Ascending aorta (tissue), 2 donors: ENCODE measurements at places on chromosomes 12 and 14.

GRCh38 chr12:14824012-14824634 lies 10.1 kb upstream of the SMCO3 start:
- DNase-seq = no peak

GRCh38 chr12:51971679-51972421 lies 20.4 kb downstream of the ACVR1B start:
- DNase-seq = no peak

- no peak for DNase-seq
These were observed 17.6 kb upstream of the CHST11 start for GRCh38 chr12:104439137-104439536.

DNA sequence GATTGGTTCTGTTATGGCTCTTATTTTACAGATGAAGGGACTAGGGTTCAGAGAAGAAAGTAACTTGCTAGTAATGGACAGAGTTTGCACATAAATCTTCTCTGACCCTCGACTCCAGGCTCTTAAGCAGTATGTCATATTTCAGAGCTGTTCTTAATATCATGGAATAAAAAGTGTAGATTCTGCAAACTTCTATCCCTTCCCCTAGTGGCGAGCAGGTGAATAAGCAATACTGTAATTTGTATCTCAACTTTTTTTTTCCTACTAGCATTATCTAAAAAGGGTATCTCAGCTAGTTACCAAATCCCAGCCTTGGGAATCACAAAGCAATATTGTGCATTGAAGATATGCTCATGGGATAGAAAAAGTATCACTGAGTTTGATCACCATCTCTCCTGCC lies 83.2 kb downstream of the ANO4 start:
- no peak for DNase-seq

DNA sequence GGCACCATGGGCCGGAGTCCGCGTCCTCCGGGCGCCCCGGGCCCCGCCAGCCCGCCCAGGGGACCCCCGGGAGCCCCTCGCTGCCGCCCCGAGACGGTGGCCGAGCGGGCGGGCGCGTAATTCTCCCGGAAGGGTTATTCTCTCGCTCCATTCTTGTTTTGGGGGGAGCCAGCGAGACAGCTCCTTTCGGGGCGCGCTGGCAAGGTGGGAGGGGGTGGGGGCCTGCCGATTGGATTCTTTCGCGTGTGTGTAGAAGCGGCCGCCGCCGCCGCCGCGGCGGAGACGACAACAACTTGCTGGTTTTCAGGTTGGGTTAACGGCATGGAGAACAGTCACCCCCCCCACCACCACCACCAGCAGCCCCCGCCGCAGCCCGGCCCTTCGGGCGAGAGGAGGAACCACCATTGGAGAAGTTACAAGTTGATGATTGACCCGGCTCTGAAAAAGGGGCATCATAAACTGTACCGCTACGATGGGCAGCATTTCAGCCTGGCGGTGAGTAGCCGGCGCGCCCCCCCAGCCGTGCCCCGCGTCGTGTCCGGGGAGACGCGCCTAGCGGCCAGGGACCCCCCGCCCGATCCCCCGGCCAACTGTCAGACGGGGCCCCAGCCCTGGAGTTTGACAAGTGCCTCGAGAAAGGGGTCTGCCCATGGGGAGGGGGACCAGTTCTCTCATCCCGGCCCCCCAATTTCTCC lies 755 bp downstream of the SETD1B start:
- DNase-seq = no peak
